ENCODE measurements at places on chromosomes 12 and 14.

GRCh38 chr14:23399591-23399990, 8.5 kb downstream of the MYH6 start:
- DNase-seq, result no peak

DNA sequence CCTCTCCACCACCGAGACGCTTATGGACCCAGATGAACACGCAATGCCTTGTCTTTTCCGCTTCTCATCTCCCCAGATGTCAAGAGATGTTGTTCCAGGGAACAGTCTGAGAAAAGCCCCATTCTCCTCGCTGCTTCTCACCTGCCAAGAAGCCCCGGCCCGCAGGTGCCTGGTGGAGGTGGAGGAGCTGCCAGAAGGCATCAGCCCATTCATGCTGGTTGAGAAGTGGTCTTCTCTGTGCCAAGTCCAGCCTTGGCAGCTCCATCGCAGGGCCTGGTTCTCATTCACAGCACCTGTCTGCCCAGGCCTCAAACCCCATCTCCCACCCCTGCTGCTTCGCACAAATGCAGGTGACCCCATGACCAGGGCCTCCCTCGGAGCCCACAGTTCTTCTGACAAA, 42.3 kb upstream of the TMEM263 start:
- DNase-seq, result no peak

- no peak for DNase-seq
Measured at GRCh38 chr14:68153275-68153674, 333.7 kb downstream of the RAD51B start.

DNA sequence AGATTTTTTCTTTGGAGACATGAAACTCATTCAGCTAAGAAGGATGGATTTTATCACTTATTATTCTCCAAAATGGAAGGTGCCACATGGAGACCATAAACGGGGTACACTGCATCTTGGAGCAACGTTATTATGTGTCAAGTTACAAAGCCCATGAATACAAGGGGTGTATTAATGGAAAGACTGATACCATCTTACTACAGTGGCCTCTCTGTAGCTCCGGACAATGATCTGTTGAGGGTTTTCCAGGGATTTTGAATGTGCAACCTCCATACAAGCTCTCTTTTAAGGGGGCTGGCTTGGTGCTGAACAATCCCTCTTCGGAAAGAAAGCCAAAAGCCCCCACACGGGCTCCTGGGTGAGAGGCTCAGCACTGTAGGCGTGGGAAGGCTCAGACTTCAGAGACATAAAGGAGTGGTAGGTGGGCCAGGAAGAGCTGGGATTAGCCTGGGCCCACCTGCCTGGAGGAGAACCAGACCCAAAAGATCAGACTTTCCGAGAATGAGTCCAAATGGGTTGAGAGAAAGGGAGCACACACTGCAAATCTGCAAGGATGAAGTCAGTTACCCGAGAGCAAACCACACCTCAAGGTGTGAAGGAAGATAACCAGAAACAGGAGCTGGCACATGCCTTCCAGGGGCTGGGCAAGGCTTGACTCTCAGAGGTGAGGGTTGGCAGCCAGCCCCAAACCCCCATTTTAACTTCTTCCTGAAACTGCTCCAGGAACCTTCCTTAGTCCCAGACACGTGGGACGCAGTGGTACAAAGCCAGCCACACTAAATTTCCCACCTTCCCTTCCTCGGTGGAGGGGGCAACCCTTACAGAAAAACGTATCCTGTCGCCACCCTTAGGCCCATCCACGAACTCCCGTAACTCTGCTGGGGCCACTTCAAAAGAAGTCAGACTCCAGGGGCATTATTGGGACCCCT, 1.5 kb downstream of the VPS37B start:
- DNase-seq, result no peak

DNA sequence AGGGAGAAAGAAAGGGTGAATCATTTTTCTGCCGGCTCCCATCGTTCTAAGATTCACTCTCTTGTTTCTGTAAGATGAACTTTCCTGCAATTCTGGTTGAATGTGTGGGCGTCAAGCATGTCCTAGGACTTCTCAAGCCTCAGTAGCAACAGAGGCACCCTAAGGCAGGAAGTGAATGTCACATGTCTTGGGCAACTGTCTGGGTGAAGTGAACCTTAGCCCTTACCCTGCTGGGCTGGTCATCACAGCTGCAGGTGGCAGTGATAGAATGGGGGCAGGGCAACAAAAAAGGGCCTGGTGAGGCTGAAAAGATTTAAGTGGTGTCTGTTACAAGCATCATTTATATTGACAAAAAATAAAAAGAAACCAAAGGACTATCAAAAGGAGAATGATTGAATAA, 45.9 kb upstream of the CAND1 start:
- no peak for DNase-seq

DNA sequence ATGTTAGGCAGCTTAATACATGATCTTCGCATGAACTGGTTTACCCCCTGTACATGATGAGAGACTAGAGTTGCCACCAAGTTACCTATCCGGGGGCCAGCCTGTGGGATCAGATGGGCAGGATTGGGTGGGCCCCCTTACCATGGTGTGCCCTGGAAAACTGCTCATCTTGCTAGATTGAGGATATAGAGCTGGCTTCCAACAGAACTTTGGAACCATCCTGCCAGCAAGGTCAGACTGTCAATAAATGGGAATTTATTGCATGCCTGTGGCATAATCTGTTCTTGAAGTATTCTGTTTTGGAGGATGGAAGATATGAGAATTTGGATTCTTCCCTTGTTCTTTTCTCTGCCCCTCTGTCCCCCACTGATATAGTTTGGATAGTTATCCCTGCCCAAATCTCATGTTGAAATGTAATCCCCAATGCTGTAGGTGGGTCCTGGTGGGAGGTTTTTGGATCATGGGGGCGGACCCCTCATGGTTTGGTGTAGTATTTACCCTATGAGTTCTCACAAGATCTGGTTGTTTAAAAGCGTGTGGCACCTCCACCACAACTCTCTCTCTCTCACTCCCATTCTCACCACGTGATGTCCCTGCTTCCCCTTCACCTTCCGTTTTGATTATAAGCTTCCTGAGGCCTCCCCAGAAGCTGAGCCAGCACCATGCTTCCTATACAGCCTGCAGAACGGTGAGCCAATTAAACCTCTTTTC, 3.7 kb upstream of the TM9SF1 start:
- DNase-seq, result no peak
